ENCODE measurements at places on chromosomes 7 and 10. TPM values are rescaled to one million over a fixed set of nuclear protein-coding genes. Genes with fewer than 3 reads are reported as not detected.

DNA sequence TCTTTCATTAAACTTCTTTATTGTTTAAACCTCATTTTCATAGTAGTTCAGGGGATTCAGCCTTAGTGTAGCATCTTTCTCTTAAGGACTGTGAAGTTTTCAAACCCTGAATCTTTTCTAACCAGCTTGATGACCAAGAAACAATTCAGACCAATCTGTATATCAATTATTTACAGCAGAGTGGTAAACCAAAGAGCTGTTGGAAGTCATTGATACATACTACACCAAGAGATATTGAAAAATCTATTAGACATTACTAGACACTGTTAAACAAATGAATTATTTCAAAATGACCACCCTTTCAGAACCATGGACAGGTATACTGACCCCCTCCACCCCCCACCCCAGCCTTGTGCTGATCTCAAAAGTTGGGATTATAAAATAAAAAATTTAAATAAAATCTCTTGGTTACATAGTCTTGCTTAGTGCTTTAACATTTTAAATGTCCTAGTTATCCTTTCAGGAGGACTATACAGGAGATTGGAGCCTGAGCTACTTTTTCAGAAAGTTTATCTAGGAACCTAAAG, 143.9 kb upstream of the LSM8 start:
- H3K27ac ChIP-seq = no peak overlapping the region
- H3K4me3 ChIP-seq = no peak overlapping the region
- peaks cover 2% of the 10 kb centered on the region for H3K27me3 ChIP-seq
- H3K4me1 ChIP-seq = no peaks in the 10 kb centered on the region
- H3K36me3 ChIP-seq = no peaks in the 10 kb centered on the region

GRCh38 chr10:9296190-9296589, 1241.7 kb downstream of the GATA3 start:
- peaks cover 10% of the 10 kb centered on the region for H3K4me1 ChIP-seq
- no peaks in the 10 kb centered on the region for H3K36me3 ChIP-seq
- no peak for DNase-seq
- no peak overlapping the region for H3K27ac ChIP-seq
- H3K27me3 ChIP-seq = peaks cover 2% of the 10 kb centered on the region
- no peak overlapping the region for H3K4me3 ChIP-seq

TMEM140 gene
- total RNA-seq = 29.8 TPM

DNA sequence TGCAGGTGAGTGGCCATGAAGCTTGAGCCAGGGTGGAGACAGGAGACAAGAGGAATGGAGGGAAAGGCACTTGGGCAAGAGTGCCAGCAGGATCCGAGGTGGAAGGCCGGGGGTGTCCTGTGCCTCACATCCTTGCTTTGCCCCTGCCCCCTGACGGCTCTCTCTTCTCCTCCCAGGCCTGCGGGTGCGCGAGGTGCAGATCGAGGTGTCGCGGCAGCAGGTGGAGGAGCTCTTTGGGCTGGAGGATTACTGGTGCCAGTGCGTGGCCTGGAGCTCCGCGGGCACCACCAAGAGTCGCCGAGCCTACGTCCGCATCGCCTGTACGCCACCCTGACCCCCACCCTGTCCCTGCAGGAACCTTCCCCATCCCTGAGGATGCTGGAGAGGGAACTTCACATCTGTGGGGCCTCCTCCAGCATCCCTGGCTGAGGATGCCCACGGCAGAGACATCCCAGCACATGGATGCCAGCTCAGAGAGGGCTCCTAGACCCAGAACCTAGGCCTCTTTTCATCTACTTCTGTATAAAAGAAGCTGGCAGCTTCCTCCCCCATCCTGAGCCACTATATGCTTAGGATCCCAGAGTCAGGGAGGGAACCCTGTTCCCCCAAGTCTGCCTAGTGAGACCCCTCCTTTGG, 34.4 kb upstream of the SLC29A3 start:
- no peak overlapping the region for H3K27ac ChIP-seq
- H3K4me3 ChIP-seq = no peak overlapping the region
- no peak for DNase-seq
- H3K4me1 ChIP-seq = peaks cover 3% of the 10 kb centered on the region
- H3K27me3 ChIP-seq = no peaks in the 10 kb centered on the region
- no peaks in the 10 kb centered on the region for H3K36me3 ChIP-seq

GRCh38 chr7:44757739-44758138, 9.1 kb downstream of the ZMIZ2 start:
- H3K4me1 ChIP-seq = peaks cover 3% of the 10 kb centered on the region
- H3K4me3 ChIP-seq = no peak overlapping the region
- no peak for DNase-seq
- peaks cover 6% of the 10 kb centered on the region for H3K36me3 ChIP-seq
- H3K27me3 ChIP-seq = no peaks in the 10 kb centered on the region

GRCh38 chr7:27784399-27785053, 44.6 kb downstream of the TAX1BP1 start:
- no peaks in the 10 kb centered on the region for H3K27me3 ChIP-seq
- no peak for DNase-seq
- no peak overlapping the region for H3K4me3 ChIP-seq
- peaks cover 5% of the 10 kb centered on the region for H3K4me1 ChIP-seq

PTF1A gene
- total RNA-seq = not detected
